Cortex of kidney (tissue), 1 donor: ENCODE measurements at places on chromosomes 11 and 22.

GRCh38 chr22:37370306-37370979 lies 56.8 kb downstream of the ELFN2 start:
- DNase-seq = no peak

- DNase-seq = no peak
These were observed 153.4 kb downstream of the CCDC34 start for GRCh38 chr11:27209562-27210005.

DNA sequence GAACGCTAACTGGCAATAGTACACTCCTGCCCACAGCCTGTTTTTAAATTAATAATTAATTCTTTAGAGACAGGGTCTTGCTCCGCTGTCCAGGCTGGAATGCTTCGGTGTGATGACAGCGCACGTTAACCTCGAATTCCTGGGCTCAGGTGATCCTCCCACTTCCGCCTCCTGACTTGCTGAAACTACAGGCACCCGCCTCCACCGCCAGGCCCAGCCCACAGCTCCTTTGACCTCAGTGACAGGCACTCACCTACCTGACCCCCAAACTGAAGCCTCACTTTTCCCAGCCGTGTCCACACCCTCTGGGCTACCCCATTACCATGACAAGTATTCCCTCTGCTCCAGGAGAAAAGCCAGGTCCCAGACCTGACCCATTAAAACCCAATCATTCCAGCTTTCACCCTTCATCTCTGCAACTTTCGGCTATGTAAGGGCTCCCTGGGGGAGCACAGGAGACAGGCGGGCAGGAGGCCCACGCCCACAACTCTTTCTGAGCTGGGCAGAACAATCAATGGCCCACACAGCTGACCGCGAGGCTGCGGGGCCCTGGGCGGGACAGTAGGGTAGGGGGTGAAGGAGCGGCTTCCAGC lies 730 bp downstream of the LMNTD2 start:
- DNase-seq = no peak

DNA sequence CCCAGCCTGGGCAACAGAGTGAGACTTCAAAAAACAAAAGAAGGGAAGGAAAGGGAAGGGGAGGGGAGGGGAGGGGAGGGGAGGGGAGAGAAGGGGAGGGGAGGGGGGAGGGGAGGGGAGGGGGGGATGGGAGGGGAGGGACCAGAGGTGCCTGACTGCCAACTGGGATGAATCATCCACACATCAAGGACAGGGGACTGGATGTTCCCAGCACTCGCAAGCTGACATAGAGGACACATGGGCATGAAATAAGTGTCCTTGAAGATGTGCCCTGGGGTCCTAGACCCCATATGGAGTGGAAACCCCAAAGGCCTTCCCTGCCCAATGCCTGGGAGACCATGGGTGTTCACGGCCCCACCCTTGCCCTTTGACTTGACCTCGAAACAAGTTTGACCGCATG lies 19.8 kb downstream of the TST start:
- no peak for DNase-seq

DNA sequence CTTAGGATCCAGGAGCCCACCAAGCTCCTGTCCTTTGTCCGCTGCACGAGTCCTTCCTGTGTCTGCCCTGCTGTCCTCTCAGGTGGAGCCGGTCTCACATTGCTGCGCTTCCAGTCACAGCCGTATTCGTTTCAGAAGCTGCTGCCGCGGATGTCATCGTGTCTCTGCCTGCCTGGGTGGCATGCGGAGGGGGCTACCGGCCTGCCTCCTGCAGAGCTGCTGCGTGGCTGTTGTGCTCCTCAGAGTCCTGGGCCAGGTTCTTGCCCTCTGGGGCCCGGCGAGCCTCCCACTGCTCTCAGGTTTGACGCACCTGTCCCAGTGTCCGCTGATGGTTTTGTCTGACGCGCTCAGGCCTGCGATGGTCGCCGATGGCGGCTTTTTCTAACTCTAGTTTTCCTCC lies 254.2 kb downstream of the TBC1D22A start:
- DNase-seq = no peak

GRCh38 chr11:122853261-122853660 lies 15.0 kb downstream of the CRTAM start:
- DNase-seq = no peak
